Activated CD4-positive, alpha-beta memory T cell treated with anti-CD3 and anti-CD28 coated beads, Interleukin-2, amount 10 ng/mL, durations not matched to agents 7 days and 5 days (primary cell): ENCODE measurements at places on chromosomes 13 and 19. TPM values are rescaled to one million over a fixed set of nuclear protein-coding genes. Genes with fewer than 3 reads are reported as not detected.

Gene DAND5
- total RNA-seq: 0.15 TPM

Gene IGFL1
- not detected for total RNA-seq

Gene GNG14
- total RNA-seq: not detected

Gene MYO1F
- total RNA-seq: 420 TPM

- no peak for DNase-seq
Observed at GRCh38 chr19:13086341-13086740, 16.3 kb downstream of the LYL1 start.

Gene INSR
- 1.3 TPM for total RNA-seq

Gene PSG4
- total RNA-seq: not detected

DNA sequence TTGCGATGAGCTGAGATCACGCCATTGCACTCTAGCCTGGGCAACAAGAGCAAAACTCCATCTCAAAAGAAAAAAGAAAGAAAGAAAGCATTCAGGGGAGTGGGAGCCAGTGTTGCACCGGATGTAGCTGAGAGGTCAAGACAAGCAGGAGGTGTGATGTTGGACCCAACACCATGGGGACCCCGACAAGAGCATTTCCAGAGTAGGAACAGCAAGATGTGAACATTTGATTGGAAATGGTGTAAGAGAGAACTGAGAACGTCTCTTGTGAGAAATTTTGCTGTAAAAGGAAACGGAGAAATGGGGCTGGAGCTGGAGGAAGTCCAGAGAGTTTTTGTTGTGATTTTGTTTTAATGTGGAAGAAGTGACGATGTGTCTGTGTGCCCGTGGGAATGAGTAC is 15.8 kb upstream of the DPF1 start:
- no peak for DNase-seq

DNA sequence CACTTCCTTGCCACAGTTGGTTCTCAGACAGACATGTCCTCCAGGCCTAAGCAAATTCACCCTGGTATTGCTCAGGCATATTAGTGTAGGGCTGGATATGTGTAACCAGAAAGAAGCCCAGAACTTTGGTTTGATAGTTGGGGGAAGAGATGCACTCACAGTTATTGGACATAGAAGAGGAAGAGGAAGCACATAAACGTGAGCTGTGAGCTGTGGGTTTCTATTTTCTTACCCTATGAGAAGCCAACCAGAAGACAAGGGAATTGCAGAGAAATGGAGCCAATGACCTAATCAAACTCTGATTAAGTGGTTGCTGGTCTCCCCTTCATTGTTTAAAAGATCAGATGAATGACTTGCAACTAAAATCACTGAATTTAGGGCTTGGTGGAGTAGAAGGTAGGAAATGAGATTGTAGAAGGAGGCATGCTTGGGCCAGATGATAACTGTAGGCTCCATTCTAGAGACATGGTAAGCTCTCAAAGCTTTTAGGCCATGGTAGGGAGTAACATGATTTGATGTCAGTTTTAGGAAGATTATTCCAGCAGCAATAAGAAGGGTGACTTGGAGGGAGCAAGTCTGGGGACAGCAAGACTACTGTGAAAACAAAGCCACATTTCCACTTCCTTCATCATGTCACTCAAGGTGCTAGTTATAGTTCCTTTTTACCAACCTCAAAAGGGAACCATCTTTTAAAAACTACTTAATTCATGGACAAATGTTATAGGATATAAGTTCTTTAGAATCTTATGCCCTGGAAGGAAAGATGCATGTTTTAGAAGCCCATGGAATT is 24.1 kb upstream of the WDFY2 start:
- DNase-seq: no peak

Gene ATXN8OS
- not detected for total RNA-seq

DNA sequence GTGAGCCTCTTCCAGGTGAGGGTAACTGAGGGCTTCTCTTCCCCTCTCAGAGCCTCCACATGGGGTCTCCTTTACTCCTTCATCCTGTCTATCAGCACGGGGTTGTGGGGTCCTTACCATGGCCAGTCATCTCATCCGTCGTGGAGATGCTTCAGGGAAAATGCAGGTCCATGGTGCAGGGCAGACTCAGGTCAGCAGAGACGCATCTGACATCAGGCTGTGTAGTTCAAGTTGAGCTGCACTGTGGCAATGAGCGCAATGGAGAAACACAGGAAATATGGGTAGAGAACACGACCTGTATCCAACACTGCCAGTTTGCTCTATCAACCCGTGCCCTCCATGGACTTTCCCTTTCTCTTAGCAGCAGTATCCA is 13.9 kb downstream of the LILRA5 start:
- no peak for DNase-seq

DNA sequence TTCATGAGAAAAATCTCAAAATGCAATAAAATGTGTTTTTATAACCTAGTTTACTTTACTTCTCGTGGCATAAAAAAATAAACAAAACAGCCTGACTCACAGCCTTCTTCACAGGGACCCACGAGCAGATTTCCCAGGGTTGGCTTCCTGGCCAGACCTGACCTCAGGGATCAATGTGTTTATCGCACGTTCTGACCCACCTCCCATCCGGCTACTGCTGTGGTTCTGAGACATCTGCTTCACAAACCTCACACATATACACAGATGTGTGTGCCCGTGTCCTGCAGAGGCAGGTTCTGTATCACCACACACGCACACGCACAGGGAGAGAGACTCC is 118.3 kb downstream of the COL4A2 start:
- no peak for DNase-seq

Gene RBM42
- 102 TPM for total RNA-seq

GRCh38 chr13:95115525-95115924 is 185.7 kb downstream of the ABCC4 start:
- no peak for DNase-seq

Gene LILRA5
- not detected for total RNA-seq

Gene PGLYRP1
- not detected for total RNA-seq

GRCh38 chr19:17156947-17157302 is 58.2 kb upstream of the USE1 start:
- no peak for DNase-seq

Gene LGALS16
- not detected for total RNA-seq

Gene BORA
- total RNA-seq: 28.5 TPM

GRCh38 chr13:23695711-23696464 is 125.7 kb downstream of the TNFRSF19 start:
- DNase-seq: peak; percentile 74

Gene EDNRB
- total RNA-seq: not detected

Gene CCL25
- total RNA-seq: not detected

Gene IGFL3
- not detected for total RNA-seq

GRCh38 chr13:107713314-107713713 is 502.0 kb downstream of the LIG4 start:
- no peak for DNase-seq

DNA sequence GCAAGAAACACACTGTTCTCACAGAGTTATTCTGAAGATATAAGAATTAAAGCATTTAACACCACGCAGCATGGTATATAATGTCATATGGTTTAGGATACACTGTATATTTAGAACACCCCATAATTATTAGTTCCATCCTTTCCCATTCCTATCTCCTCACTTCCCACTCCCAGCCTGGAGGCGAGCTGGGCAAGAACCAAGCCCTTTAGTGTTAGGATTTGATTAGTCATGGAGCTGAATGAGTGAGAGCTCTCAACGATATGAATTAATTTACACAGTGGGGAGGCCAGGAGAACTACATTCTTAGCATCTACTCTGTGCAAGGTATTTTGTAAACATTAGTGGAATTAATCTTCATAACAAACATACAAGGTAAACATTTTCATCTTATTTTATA is 934.3 kb downstream of the DIAPH3 start:
- no peak for DNase-seq

DNA sequence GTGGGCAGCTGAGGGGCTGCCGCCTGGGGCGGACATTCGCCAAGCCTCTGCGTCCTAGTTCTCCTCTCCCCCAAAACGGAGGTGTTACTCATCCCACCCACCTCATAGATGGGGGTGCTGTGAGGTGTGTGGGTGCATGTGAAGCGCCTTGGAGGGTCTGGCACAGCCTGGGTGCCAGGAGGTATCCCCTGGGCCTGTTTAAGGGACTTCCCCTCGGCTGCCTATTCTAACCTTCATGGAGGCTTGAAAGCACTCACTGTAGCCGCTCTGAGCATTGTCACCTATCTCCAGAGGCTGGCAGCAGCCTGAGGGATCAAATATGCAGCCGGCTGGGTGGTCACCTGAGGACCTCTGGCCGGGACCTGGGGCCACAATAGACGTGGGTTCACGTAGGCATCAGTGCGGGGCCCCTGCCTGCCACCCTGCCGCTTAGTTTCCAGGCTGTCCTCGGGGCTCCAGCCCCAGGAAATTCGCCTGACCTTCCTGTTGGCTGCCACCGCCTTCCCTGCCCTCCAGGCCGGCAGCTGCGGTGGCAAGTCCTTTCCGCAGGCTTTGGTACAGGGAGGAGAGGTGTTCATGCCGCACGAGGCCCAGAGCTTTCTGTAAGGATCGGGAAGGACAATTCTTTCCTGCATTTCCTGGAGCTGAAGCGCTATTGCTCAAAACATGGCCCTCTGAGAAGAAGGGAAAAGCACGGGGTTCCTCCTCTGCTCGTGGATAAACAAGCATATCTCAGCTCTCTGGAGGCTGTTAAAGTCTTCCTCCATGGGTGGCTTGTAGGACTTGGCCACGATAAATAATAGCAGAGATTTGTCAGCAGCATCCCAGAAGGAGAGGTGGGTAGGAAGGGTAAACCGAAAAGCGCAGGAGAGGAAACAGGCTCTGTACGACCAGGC is 4.6 kb downstream of the COL4A2 start:
- DNase-seq: no peak

- DNase-seq: no peak
Observed at GRCh38 chr13:31035185-31035965, 102.9 kb downstream of the TEX26 start.

- DNase-seq: no peak
Observed at GRCh38 chr13:38685974-38686576, 802 bp upstream of the FREM2 start.

Gene ADGRE1
- total RNA-seq: 1.8 TPM

DNA sequence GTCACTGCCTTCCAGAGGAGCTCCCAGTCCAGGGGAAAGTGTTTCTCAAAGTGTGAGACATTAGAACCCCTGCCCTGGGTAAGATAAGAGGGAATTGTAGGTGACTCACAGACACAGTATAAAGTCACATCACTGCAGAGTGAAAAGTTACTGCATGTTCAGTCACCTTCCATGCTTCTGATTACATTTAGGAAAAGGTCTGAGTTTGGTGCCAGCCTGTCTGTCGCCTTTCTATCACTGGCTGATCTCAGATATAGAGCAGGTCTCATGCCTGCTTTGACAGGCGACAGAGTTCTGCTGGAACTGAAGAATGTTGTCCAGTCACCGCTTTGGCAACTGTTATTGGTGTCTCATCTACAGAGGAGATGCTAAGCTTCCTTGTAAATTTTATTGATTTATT is 1078.6 kb downstream of the UQCRFS1 start:
- no peak for DNase-seq

Gene IZUMO4
- 10.3 TPM for total RNA-seq

Gene SELENOV
- not detected for total RNA-seq

- no peak for DNase-seq
Observed at GRCh38 chr19:46101293-46101692, 23.2 kb downstream of the IGFL3 start.

GRCh38 chr19:19205416-19206410 is 2.5 kb upstream of the NR2C2AP start:
- DNase-seq: no peak

Gene TMC4
- 2.8 TPM for total RNA-seq

GRCh38 chr13:50636007-50636704 is 207.3 kb downstream of the DLEU7 start:
- DNase-seq: no peak
